ENCODE measurements at places on chromosomes 16 and 17. TPM values are rescaled to one million over a fixed set of nuclear protein-coding genes. Genes with fewer than 3 reads are reported as not detected.

The CLEC18C gene
- polyA plus RNA-seq: 53.1 TPM

The SLC52A1 gene
- polyA plus RNA-seq: 0.19 TPM

The CMTM1 gene
- polyA plus RNA-seq: 5.4 TPM

DNA sequence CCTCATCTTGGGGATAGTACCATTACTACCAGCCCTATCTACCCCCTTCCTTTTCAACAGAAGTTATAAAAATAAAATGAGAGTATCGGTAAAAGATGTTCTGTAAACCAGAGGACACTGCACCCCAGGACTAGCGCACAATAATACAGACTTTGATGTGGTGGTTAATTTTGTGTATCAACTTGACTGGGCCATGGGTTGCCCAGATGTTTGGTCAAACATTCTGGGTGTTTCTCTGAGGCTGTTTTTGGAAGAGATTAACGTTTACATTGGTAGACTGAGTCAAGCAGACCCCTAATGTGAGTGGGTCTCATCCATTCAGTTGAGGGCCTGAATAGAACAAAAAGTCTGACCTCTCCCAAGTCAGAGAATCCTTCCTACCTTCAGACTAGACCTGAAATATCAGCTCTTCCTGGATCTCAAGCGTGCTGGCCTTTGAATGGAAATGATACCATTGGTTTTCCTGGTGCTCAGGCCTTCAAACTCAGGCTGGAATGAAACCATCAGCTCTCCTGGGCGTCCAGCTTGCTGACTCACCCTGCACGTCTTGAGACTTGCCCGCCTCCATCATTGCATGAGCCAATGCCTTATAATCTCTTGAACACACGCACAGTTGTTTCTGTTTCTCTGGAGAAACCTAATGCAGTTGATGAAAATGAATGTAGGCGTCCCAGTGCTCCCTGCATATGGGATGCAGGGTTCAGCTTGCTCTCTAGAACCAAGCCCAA is 10.1 kb downstream of the MRM1 start:
- no peak for DNase-seq

DNA sequence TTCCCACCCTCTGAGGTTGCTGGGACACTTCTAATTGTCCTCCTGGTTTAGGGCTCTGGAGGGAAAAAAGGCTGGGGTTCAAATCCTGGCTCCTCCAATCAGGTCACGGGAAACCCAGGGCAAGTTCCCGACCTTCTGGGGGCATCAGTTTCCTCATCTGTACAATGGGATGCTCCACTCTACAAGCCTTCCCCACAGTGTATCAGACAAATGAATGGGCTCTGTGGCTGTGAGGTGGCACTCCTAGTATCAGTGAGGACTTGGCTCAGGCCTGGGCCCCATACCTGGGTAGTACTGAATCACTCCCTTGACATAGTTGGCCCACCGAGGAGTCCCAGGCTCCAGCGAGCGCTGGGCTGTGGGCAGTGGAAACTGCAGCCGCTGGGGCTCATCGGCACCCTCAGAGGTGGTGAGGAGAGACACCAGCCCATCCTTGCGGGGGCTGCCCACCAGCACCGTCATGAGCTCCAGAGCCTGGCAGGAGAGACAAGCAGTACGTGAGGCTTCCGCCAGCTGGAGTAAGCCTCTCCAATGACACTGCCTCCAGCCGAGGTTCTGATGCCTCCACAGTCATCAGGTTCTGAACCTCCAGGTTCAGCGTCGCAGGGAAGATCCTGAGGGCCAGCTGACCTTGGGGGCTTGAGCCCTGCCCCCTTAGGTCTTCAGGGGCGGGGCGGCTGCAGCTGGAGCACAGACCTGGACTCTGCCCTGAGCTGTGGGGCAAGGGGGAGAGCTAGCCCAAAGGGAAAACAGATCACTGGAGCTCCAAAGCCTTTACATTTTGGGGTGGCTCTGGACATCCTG is 1.2 kb downstream of the GALK1 start:
- DNase-seq: no peak

The COL1A1 gene
- polyA plus RNA-seq: 367 TPM

DNA sequence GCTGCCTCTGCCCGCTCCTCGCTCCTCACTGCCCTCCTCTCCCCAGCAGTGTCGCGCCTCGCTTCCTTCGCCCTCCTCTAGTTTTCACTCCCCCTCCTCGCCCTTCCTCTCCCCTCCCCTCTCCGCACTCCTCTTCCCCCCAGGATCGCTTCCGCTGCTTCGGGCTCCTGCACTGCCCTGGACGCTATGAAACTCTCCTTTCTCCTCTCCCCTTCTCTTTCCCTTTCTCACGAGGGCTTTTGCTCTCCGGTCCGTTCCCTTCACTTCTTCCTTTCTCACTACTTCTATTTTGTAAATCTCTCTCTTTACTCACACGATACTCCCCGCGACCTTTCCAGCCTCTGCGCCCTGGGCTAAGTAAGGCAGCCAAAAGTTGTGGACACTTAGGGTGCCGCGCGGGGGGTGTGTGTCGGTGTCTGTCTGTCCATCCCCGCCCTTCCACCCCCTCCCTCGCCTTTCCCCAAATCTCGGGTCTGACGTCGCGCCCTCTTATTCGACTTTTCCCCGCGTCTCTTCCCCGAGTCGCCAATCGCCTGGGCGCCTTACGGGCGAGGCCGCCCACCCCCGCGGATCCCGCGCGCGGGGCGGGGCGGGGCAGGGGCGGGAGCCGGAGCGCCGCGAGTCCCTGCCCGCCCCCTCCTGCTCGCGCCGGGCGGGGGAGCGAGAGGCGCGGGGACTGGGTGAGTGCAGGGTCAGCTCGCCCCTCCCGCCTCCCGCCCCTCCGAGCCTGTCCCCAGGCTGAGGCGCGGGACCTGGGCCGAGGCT is at the start of gene IRX3:
IRX3 (minus strand) TSS at position 422 of the 765 bp plus-strand sequence. CDS start 737 bp downstream, outside the sequence.
- DNase-seq: no peak

DNA sequence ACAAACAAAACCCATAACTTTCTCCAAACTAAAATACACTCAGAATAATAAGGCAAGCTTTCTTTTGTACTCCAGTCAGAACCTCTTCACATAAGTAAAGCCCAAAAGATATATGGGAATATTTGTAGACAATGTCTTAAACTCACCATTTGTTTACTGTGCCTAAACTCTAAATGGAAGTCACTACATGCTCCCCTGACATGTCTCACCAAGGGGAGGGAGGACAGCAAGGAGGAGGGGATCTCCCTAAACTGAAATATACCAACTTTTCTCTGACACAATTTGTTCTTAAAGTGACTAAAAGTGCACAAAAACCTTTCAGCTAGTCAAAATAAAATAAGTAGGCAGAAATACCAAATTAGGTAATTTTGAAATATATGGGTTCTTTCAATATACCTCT is 38.5 kb downstream of the GRB7 start:
- DNase-seq: no peak

GRCh38 chr16:72637306-72637705 is 410.6 kb downstream of the ZFHX3 start:
- DNase-seq: no peak

DNA sequence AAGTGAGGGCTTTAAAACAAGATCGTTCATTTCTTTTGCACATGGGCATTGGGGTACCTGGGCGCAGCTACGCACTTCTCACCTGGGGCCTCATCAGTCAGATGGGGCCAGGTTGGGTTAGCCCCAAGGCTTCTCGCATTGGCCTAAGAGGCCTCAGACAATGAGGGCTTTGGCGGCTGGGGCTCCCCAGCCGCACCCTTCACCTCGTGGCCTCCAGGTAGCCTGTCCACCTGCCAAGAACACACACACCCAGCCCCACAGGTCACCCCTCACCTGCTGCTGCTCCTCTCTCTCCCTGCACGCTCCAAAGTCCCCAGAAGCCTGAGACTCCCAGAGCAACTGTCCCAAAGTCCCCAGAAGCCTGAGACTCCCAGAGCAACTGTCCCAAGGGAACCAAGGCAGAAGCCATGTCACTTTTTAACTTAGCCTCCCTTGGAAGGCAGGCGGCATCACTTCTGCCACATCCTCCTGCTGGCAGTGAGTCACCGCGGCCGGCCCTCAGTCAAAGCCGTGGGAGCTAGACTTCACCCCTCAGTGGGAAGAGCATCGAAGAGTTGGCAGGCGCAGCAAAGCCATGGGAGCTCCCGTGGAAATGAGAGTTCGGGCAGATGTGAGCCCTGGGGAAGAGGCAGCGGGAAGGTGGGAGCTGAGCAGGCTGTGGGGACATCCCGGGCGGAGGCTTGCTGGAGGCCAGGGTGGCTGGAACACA is 78.9 kb upstream of the PLCG2 start:
- no peak for DNase-seq

The TEKT1 gene
- polyA plus RNA-seq: 0.93 TPM

DNA sequence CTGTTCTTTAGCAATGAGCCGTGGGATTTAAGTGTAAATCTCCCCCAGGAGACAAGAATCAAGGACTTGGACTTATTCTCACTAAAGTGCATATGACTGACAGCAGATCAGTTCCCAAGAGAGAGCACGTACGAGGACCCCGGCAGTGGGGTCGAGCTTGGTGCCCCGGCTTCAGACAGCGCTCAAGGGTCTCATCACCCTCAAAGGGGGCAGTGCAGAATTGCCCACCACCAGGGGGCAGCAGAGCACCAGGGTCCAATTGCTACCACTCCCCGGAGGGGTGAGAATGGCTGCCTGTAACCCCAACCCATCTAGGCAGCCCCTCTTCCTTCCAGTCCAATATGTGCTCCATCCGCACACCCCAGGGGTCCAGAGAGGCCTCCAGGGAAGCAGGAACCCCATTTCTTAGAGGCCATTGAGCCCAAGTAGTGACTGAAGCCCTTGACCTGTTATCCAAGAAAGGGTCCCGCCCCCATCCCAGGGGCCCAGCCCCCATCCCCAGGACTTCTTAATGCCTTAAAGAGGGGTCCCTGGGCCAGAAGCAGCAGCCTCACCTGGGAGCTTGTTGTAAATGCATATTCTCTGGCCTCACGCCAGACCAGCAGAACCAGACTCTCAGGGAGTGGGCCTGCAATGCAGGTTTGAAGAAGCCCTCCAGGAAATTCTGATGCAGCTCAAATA is 86.1 kb downstream of the ZDHHC7 start:
- no peak for DNase-seq

- DNase-seq: no peak
Observed at GRCh38 chr17:78210111-78210510, 3.9 kb upstream of the BIRC5 start.

DNA sequence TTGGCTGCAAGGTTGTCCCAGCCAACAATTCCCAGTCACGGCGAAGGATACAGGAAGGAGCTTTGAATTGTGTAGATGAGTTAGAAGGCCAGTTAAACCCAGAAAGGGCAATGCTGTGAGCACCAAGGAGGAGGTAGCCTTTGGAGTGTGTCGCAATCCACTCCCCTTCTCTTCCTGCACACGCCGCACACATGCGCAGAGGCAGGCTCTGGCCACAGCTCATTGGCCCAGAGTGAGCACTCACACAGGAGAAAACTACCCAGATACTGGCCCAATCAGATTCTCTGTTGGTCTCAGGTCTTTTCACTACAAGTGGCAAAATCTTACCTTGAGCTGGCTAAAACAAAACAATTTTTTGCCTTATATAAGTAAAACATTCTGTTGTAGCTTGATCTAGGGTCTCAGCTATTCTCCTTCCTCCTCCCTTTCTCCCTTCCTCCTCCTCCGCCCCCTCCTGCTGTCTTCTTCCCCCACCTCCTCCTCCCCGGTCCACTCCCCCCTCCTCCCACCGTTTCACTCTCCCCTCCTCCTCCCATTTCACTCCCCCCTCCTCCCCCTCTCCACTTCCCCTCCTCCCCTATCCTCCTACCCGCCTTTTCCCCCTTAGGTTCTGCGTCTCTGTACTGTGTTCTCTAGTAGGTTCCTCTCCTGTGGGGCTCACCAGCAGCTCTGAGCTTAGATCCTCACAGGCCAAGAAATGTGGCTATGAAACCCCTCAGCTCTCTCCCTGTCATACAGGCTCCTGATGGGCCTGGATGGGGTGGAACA is 344.9 kb downstream of the CPPED1 start:
- DNase-seq: no peak

The KRTAP2-3 gene
- polyA plus RNA-seq: not detected

- DNase-seq: no peak
Observed at GRCh38 chr17:42136654-42137051, 14.0 kb downstream of the HSPB9 start.

The CMTM3 gene
- 58.7 TPM for polyA plus RNA-seq

DNA sequence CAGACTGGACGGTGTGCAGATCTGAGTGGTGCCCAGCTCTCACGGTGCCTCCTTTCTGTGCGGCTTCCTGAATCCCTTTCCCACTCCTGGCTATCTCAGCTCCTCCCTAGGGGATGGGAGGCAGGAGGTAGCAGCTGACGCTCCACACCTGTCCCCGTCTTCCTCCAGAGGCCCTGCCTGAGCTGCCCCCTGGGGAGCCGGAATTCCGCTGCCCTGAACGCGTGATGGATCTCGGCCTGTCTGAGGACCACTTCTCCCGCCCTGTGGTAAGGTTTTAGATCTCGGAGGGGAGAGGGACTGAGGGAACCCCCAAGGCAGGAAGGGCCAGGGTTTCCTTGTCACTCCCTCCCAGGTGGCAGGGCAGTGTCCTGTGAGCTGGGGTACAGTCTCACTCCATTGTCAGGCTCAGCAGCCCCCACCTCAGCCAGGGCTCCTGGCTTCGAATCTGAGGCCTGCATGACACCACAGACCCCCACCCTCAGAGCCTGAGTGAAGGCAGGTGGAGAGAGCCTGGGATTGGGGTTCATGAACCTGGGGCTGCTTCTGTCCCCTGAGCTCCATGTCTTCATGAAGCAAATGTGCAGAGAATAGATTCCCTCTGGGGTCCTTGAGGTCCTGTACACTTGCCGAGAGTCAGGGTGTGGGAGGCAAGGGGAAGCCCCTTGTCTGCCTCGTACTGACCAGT is 6.6 kb downstream of the DEF8 start:
- no peak for DNase-seq

The CDH3 gene
- 57.7 TPM for polyA plus RNA-seq

- no peak for DNase-seq
Observed at GRCh38 chr17:289409-289808, 63.2 kb downstream of the RPH3AL start.

GRCh38 chr17:77927777-77928518 is 30.6 kb upstream of the TNRC6C start:
- no peak for DNase-seq

DNA sequence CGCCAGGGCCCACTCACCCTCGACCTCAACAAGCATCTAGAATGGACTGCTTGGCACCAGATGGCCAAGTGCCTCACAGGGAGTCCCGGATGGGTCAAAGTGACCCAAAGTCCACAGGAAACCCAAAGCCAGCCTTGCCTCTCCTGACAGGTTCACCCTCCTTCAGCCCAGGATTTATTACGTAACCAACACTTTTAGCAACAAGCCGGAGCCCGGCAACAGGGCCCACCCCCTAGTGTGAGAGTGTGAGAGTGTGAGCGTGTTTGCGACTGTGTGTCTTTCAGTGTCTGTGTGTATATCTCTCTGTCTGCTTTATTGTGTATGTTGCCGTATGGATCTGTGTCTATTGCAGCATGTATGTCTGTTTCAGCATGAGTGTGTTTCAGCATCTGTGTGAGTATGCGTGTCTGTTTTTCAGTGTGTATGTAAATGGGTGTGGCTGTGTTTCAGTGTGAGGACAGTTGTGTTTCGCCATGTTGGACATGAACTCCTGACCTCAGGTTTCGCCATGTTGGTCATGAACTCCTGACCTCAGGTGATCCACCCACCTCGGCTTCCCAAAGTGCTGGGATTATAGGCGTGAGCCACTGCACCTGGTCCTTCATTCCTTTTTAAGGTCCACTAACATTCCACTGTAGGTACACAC is 13.7 kb upstream of the PEMT start:
- no peak for DNase-seq

The KRTAP4-9 gene
- polyA plus RNA-seq: not detected

- DNase-seq: no peak
Observed at GRCh38 chr17:7922269-7922844, 6.3 kb upstream of the RNF227 start.

The CCL14 gene
- 14.1 TPM for polyA plus RNA-seq
